GM06990 (cell line): ENCODE measurements at places on chromosomes 7 and 10.

DNA sequence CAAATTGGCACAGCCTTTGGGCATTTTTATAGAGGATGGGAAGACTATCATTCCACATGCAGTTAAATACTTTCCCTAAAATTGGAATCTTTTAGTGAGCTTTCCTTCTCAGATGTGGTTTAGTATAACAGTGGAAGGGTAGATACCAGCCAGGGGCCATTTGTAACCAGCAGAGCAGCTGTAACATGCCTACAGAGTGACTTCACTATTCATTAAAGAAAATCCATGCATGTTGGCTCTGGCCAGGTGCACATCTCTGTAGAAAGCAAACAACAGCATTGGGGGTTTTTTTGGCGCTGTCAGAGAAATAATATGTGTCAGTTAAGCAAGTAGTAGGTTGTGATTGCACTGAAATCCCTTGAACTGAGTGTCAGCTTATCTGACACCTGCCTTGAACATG is 115.6 kb downstream of the LHFPL3 start:
- no peak for DNase-seq

DNA sequence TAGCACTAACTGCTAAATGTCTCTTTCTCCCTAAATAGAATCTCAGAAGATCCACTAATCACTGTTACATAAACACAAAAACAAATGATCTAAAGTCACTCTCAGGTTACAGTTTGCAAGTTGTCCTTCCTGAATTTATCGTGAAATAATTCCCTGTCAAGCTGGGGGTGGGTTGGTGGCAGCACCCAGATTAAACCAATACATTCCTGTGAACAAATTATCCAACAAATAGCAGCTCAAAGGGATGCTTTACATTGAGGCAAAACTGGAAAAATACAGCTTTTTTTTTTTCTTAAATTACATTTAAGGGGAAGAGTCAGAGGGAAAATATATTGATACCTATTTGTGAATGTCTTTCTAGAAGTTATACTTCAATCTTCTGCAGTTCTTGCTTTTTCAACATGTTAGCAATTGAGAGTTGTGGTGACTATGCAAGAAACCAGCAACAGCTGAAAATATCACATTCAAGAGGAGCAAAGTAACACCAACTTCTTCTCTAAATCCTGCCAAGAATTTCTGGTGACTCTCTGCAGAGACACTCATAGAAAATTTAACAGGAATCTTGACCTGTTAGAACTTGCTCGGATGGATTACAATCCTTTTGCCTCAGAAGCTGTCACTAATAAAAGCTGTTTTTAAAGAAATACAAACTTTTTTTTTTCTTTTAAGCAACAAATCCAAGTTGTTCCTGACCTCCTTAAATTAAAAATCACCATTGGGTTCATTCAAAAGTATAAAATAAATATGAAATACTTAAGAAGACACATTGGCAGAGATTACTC is 18.9 kb downstream of the LMOD2 start:
- no peak for DNase-seq

DNA sequence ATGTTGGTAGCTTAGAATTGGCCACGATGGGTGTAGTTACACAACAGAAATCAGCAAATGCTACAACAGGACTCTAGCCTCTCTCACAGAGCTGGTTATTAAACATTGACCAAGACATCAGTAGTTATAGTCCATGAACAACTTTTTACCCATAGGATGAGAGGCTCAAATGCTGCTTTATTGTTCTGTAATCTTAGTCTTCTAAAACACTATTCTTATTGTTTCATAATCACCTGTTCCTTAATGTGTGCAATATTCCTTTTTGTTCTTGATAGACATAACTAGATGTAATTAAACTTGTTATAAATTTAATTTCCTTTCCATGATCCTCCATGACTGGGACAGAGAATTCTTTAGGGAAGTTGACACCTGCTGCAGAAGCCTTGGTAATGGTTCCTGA is 356.9 kb downstream of the EXOC4 start:
- DNase-seq: no peak

DNA sequence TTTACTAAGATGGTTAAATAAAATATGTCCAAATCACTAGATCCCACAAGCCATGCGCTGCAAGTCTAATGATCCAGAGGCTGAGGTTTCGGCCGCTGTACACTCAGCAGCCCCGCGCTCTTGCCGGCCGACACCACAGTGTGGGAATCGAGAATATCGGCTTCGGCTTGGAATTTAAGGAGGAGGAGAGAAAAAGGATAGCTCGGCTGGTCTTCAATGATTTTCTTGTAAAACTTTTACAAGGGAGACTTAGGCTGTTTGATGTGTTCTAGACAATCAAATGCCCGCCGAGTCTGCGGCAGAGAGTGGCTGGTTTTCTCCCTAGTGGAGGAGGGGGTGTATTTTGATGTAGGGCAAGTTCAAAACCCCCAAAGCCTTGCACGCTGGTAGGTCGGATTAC is 118.2 kb upstream of the TCF7L2 start:
- DNase-seq: no peak

DNA sequence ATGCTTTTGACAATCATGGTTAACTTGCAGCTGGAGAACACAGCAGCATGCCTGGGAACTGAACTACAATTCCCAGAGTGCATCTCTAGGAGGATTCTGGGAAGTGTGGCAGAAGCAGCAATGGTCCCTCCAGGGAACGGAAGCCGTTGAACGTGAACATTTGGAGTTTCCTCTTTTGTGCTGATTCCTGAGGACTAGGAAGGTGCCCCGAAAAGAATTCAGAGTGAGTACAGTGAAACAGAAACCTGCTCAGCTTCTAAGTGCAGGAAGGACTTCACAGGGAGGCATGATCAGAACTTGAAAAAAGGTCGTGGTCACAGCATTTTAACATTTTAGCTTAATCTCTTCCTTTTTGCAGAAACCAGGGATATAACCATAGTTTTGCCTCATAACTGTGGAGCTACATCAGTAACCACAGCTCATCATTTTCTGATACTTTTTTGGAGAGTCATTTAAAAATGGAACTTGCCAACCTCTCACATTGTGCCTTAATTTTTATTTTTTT is at the start of gene NUDT13:
NUDT13 (plus strand) TSS at position 111 of the 505 bp plus-strand sequence. CDS start 3,911 bp downstream, outside the sequence.
- peak; percentile 40 for DNase-seq

DNA sequence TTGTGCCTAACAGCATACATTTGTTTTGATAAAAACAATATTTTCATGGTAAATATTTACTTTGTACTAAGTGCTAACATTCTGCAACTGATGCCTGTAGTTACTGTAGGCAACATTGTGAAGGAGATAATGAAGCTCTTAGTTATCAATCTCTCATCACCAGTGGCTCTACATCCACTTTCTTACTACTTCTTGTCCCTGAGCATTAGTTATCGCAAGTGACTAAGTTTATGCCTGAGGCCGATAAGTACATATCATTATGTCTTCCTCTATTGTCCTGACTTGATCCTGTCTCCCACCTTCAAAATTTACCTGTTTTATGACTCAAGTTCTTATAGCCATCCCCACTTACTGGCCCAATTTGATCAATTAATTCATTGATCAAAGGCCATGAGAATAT is 63.6 kb downstream of the MACC1 start:
- DNase-seq: no peak

DNA sequence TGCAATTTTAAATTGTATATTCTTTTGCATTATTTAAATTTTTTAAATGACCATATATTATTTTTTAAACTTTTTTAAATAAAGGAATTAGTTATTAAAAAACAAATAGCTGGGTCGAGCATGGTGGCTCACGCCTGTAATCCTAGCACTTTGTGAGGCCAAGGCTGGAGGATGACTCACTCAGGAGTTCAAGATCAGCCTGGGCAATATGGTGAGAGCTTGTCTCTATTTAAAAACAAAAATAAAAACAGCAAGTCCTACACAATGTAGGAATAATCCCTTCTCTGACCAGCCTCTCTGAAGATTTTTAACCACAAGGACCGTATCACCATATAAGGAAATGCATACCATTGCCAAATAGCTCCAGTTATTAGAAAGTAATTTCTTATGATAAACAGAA is 19.6 kb downstream of the NOC3L start:
- no peak for DNase-seq

DNA sequence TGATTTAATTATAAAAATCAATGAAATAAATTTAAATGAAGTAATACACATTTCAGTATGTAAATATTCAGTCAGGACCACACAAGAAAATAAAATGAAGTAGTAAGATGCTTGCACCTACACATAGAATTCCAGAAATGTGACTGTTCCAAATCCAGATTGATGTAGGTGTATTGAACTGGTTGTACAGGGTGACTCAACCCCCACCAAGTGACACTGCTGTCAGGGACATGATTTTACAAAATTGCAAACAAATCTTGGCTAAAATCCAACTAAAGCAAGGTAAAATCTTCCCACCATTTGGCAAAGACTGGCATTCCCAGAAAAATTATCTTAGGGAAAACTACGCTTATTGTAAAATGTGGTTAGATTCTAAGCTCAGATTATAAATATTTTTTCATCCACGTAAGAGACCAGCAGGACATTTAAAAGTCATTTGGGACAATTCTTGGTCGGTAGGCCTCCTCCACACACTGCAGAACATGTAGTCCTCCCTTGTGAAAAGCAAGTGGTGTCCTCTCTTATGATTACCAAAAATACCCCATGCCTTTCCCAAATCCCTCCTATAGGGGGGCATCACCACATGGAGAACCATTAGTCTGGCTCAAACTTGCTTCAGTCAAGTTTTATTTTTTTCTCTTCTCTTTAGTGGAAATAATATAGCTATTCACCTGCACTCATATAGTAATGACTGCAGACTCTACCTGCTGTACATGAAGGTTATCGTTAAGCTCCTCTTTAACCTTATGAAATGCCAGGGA is 287.1 kb upstream of the SMIM30 start:
- no peak for DNase-seq

DNA sequence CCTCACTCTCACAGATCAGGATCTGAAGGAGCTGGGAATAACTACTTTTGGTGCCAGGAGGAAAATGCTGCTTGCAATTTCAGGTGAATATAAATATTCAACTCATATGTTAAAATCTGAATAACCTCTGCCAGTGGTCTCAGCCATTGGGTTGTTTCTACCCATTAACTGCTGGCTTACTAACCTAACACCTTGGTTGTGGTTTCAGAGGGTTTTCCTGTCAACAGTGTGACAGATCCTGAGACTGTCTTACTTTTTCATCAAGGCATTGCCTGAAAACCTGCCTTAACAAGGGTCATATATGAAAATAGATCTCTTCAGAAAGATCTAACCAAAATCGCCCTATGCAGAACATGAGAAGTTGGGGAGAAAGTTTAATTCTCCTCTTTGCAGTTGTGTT is 307.7 kb downstream of the BICC1 start:
- DNase-seq: no peak

- DNase-seq: no peak
Measured at GRCh38 chr10:109934958-109935793, 11.9 kb upstream of the XPNPEP1 start.

- DNase-seq: no peak
Measured at GRCh38 chr10:43971306-43971705, 322.6 kb upstream of the ZNF32 start.

DNA sequence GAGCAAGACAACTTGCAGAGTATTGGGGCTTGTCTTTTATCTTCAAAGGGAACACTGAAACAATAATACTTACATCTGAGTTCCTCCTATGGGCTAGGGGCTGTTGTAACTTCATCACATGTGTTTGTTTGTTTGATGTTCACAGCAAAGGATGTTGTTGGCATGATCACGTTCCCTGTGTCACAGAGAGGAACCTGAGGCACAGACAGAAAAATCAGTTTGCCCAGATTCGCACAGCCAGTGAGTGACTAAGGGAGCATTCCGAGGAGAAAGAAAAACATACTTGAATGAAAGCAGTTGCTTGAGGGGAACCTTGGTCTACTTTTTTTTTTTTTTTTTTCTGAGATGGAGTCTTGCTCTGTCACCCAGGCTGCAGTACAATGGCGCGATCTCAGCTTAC is 87.2 kb upstream of the PFKP start:
- DNase-seq: no peak

DNA sequence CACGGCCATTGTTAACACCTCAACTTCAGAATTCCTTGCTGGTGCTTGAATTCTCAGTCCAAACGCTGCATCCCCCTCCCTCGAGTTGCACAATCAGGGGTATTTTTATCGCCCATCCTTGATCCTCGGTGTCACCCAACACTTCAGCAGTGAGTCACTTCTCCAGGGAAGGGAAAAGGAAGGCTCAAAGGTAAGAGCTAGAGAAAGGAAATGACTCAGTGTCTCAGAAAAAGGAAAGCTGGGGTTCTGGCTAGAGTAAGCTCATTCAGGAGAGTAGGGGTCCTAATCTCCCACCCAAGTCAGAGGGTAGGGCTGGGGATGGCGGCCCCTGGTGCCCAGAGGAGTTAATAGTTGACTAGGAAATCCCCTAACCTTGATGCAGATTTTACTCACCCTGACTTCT is 39.8 kb upstream of the TRIM8 start:
- no peak for DNase-seq

DNA sequence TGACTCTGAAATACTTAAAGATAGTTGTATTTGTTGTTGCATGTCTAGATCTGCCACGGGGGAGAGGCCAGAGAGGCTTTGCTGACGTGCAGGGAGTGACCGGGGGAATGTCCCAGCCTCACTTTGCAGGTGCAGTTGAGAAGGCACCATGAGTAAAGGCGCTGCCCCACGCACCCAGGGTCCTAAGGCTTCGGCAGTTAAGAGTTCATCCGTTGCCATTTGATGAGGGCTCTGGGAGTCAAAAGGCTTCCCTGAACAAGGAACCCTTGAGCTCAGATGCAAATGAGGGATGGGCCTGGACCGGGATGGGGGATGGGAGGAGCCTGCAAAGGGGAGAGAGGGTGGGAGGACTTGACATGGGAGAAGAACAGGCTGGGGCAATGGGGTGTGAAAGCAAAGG is 20.4 kb downstream of the PPP2R2D start:
- DNase-seq: peak; percentile 30

DNA sequence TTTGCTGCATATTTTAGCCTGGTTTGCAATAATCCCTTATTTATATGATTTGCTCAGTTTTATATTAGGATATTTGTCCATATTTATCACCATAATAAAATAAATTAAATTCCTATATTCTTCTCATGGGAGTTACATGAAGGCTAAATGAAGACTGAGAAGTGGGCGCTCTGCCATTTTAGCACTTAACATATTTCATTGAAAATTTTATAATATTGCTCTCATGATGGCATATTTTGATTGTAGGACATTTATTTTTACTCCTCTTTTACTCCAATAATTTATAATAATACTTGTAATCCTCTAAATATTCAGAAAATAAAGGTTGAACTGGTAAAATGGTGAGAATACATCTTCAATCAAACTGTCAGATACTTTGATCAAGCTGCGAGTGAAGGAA is 99.8 kb upstream of the SEMA3A start:
- no peak for DNase-seq

DNA sequence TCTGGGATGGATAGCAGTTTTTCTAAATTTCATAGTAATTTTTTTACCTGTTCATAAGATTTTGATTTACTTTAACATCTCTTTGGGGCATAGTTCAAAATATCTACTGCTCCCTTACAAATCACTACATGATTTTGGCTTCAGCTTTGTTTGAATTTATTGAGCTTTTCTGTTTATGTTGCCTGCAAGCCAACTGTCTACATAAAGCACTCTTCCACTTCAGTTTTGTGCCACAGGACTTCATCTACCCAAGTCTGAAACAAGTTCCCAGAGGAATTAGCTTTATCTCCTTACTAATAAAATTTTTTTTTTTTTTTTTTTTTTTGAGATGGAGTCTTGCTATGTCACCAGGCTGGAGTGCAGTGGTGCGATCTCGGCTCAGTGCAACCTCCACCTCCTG is 45.4 kb upstream of the KMT2E start:
- DNase-seq: no peak

GRCh38 chr7:77501192-77501515 is 35.9 kb upstream of the PTPN12 start:
- no peak for DNase-seq
